ENCODE measurements at places on chromosomes 5 and 9.
A peak's percentile ranks its signal among the peaks of the same experiment; 100 is the strongest.

DNA sequence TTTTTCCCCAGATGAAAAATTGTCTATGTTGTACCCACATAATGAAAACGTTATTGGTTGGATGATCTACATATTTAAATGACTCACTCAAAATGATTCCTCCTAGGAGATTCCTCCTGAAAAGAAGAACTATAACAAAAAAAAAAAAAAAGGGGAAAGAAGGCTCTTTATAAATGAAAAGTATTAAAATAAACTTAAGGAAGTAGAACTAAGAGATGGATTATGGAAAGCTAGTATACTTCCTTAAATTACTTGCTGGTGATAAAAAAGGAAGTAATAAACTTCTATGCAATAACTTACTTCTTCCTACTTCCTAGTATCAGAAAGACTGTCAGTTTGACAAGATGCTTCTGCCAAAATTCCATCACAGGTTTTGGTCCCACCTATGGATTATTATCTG is 1087.7 kb downstream of the CDH12 start:
- no peak for DNase-seq

DNA sequence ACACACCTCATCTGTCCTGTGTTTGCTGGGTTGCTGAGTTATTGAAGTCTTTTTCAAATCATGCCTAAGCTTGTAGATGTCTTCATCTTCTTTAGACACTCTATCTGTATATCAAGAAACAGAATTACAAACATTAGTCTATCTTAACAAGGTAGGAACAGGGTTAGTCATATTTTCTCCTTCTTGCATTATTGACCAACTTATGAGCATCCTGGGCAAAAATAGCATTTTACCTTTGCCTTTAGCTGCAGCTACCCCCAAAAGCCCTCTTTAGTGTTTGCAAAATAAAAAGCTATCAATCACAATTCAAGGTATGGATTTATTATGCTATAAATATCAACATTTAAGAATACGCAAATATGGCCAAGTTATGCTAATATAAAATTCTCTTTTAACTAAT is 3.4 kb downstream of the PLK2 start:
- no peak for DNase-seq

- DNase-seq = no peak
Measured at GRCh38 chr5:171366645-171367044, 21.0 kb upstream of the NPM1 start.

GRCh38 chr5:134736173-134736812 is 2.1 kb upstream of the CAMLG start:
- no peak for DNase-seq

DNA sequence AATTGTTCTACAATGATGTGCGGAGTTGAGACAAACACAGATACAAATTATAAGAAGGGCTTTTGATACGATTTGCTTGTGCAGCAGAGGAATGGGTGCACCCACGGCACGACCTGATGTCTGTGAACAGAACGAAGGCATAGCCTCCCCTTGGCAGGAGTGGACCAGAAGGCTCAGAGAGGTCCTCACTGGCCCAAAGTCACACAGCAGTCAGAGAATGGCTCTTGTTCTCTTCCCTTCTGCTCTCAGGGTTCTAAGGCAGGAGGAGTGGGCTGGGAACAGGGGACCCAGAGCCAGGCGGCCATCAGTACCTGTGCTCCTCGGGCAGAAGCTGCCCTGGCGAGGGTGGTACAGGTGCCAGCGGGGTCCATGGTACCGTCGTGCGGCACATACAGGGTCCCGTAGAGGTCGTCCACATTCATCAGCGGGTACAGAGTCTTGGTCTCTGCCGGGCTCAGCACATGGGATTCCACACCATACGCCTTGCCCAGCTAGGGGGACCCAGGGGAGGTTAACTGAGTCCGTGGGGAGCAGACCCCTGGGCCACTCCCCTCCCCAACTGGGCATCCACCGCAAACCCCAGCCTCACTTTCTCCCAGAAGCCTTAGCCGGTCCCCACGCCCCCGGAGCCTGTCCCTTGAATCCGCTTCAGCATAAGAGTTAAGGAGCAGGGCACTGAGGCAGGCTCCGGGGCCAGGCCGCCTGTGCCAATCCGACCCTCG is 7.0 kb downstream of the SARDH start:
- DNase-seq = no peak

GRCh38 chr9:98109052-98109451 is 10.0 kb downstream of the TRIM14 start:
- DNase-seq = no peak

- no peak for DNase-seq
Measured at GRCh38 chr5:43312076-43312661, 1.0 kb downstream of the HMGCS1 start.

- no peak for DNase-seq
Measured at GRCh38 chr5:139246394-139246793, 47.1 kb upstream of the MATR3 start.

- no peak for DNase-seq
Measured at GRCh38 chr9:83544002-83544698, 5.9 kb upstream of the FRMD3 start.

DNA sequence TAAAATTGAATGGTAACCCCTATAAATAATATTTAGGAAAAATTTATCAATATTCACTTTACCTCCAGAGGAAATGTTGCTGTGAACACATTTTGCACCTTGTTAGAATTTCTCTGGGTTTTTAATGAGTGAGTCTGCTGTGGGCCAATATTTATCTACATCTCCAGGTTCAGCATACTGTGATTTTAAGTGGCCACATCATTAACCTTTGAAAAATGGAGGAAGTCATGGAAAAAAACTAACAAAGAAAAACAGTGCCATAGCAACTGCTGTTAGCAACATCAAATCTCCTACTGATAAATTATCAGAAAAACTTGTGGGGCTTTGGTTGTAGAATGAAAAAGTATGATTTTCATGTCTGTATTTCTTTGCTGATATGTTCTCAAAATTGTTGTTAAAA is 55.0 kb downstream of the CD180 start:
- no peak for DNase-seq

DNA sequence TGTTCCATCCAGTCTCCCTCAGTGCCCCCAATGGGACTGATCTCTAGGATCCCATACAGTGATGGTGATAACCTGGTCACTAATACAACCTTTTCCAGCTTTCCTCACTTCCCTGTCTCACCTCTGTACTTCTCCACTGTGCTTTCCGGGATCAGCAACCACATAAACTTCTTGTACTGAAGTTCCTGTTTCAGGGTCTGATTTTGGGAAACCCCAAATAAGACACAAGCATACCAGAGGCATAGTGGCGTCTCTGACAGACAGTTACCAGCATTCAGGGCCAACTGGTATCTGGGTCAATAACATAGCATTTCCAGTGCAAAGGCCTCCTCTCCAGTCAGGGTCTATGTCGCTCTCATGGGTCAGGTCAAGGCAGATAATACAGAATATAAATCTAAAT is 64.3 kb downstream of the GLDC start:
- DNase-seq = no peak

DNA sequence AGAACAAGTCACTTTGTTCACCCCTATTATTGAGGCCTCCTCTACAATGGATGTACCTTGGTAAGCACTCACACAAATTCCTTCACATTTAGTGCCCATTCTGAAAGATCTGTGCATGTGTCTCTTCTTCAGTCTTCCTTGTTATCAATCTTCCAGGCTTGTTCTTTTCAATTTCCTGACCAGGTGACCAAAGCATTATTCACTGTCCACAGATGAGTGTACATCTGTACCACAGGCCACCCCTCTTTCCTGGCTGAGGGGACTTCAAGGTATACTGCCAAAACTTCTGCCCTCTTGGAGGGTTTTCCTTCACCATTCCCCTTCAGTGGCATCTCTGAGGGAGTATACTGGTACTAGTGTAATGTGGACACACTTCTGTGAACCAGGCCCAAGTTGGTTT is 25.5 kb upstream of the STOM start:
- DNase-seq = no peak

GRCh38 chr5:78647838-78648358 is 674 bp downstream of the LHFPL2 start:
- no peak for DNase-seq

- no peak for DNase-seq
Measured at GRCh38 chr5:141475625-141476131, at the start of gene PCDHGC3. TSS of gene PCDHGC3 (plus strand) at chr5:141475966. CDS start at chr5:141476117, 151 bp downstream.

DNA sequence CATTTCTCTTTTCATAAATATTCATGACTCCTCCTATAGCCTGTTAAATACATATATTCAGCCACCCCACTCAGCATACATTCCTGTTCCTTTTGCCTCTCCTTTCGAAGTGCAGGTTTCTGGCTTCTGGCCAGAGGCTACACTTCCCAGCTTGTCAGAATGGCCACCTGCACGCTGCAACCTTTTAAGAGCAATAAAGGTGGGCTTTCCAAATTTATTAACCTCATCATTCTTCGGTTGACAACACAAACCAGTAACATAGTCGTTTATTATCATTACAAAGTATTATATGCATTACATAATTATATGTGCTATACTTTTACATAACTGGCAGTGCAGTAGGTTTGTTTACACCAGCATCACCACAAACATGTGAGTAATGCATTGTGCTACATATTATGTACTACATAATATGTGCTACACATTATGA is 16.5 kb upstream of the TMEM171 start:
- DNase-seq = no peak

DNA sequence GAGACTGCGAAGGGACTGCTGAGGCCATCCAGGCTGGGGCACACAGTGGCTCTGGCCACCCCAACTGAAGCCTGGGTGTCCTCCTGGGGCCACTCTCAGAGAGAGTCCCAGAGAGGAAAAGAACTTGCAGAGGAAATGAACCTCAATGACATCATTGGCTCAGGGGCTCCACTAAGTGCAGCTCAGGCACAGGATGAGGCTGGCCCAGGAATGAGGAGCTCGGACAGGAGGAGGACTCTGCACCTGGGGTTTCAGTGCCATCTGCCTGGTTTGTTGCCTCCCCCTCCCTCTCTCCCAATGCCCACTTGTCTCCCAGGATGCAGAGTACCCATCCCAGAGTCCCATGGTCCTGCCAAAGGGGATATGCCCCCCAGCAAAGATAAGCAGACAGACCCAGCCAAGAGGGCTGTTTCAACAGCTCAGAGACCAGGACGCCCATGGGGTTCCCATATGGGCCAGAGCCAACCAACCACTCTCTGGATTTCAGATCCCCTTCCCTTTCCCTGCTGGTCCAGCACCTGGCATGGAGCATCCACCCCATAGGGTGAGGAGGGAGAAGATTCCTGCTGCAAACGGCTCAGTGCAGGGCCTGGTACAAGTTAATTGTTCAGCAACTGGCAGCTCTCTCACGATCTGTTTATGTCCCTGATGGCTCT is 26.9 kb upstream of the OLFM1 start:
- DNase-seq = no peak

GRCh38 chr5:91397791-91398190 is 14.7 kb upstream of the ARRDC3 start:
- no peak for DNase-seq

DNA sequence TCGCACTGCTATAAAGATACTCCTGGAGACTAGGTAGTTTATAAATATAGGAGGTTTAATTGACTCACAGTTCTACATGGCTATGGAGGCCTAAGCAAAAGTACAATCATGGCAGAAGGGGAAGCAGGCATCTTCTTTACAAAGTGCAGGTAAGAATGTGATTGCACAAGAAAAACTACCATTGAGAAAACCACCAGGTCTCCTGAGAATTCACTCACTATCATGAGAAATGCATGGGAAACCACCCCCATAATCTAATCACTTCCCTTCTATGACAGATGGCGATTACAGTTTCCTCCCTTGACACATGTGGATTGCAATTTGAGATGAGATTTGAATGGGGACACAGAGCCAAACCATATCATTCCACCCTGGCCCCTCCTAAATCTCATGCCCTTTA is 121.2 kb upstream of the ST8SIA4 start:
- DNase-seq = no peak

DNA sequence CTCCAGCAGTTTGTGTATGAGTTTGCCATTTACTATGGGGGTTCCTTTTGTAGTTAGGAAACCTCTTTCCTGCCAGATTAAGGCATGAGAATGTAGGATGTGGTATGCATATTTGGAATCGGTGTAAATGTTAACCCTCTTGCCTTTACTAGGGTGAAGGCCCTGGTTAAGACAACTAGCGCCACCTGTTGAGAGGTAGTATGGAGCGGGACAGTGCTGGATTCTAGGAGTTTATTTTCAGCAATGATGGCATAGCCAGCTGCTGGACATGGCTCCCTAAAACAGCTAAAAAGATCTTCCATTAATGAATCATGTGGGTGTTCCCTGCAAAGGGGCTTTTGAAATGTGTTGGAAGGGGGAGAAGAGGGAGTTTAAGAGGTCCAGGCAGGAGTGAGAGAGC is 30.7 kb upstream of the GPX3 start:
- DNase-seq = no peak

GRCh38 chr5:98769210-98769958 is 4.1 kb upstream of the RGMB start:
- peak; percentile 28 for DNase-seq

DNA sequence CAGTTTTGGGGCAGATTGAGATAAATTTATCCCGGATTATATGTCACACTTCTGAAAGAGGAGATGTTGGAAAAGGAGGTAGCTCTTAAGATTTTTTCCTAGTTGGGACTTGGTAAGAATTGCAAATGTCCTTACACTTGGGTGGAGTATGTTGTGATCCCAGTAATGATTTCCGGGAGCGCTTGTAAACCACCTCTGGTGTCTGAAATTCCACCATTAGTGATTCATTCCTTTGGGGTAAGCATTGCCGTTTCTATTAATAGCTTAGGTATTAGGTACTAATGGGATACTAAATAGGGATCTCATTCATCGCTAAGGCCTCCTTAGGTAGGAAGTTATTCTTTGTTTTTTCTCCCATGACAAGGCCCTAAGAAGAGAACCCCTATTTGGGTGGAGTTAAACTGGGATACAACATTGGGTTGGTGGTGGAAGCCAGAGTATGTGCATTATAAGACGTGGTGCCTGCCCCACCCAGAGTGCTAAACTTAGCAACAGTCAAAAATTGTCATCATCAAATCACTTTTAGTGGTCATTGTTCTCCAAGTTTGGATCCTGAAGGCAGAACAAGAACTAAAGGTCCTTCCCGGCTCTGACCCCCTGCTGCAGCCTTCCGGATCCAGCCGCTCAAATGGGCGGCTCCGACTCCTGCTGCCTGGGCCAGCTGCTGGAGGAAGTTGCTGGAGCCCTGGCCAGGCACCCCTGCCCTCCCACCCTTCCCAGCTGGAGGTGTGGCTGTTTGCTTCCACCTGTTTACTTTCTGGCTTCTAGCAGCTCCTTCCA is 31.7 kb upstream of the DAB2IP start:
- DNase-seq = no peak

GRCh38 chr5:67725604-67726003 is 490.0 kb upstream of the PIK3R1 start:
- no peak for DNase-seq

GRCh38 chr5:10786835-10787234 is 25.8 kb upstream of the DAP start:
- DNase-seq = no peak

GRCh38 chr9:97904725-97905124 is 17.6 kb downstream of the TRMO start:
- DNase-seq = peak; percentile 43
